ENCODE measurements at places on chromosomes 1 and 21. TPM values are rescaled to one million over a fixed set of nuclear protein-coding genes. Genes with fewer than 3 reads are reported as not detected.
A peak's percentile ranks its signal among the peaks of the same experiment; 100 is the strongest.

- H3K4me3 ChIP-seq: no peak within 1 kb of the TSS
- H3K27ac ChIP-seq: no peak within 1 kb of the TSS
- H3K36me3 ChIP-seq: no peaks in the 10 kb centered on the region
- H3K4me1 ChIP-seq: no peaks in the 10 kb centered on the region
- H3K27me3 ChIP-seq: peaks cover 9% of the 10 kb centered on the region
These were observed at the start of gene KRTAP10-10 for GRCh38 chr21:44637018-44637850. Gene KRTAP10-10 (plus strand): TSS chr21:44637356. CDS start chr21:44637418, 62 bp downstream.

DNA sequence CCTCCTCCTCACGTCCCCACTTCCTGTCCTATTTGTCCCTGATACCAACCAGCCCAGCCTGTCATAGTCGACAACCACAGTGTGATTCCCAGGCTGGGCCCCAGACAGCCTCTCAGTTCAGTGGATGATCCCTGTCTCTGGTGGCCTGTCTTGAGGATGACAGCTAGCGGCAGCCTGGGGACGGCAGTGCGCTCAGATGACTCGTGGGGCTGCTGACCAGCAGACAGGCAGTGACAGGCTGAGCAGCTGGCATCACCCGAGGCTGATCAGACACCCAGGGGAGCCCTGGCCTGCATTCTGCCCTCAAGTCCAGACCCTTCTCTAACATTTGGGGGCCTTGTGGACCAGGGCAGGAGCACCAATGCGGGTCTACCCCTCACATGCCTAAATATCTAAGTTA lies 21.0 kb downstream of the NKAIN1 start:
- H3K4me1 ChIP-seq: peaks cover 11% of the 10 kb centered on the region
- no peak overlapping the region for H3K4me3 ChIP-seq
- no peaks in the 10 kb centered on the region for H3K27me3 ChIP-seq
- H3K36me3 ChIP-seq: no peaks in the 10 kb centered on the region
- no peak overlapping the region for H3K27ac ChIP-seq
- no peak for DNase-seq

DNA sequence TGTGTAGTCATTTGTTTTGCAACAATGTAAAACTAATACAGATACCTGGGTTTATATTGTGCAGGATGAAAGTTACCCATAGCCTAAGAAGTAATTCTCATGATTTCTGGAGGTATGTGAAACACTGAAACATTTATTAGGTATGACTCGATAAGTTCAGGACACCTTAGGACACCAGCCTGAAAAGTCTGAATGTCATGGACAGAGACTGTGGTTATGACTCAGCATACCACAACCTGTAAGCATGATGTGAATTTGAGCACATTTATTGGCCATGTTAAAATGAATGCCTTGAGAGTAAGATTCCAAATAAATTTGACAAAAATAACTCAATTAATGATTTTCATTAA lies 1471.7 kb upstream of the B3GALT2 start:
- H3K27me3 ChIP-seq: no peaks in the 10 kb centered on the region
- no peaks in the 10 kb centered on the region for H3K36me3 ChIP-seq
- no peak for DNase-seq
- H3K4me3 ChIP-seq: no peak overlapping the region

FABP3 gene
- total RNA-seq: 1,225 TPM

DNA sequence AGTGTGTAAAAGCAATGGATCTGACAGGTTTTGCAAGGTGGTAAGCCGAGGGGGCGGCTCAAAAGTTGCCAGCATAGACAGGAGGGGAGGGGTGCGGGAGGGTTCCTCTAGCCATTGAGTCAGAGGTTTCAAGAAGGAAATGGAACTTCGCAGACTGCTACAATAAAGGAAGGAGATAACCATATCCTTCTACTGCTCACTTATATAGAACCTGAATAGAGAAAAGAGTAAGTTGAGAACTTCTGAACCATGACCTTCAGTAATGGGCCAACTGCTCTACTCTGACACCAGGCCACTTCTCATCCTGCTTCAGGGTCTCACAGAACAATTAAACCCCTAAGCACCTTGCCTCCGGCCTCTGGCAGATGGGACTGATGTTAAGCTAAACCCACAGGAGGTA lies 26.3 kb upstream of the BCAR3 start:
- H3K4me3 ChIP-seq: no peak overlapping the region
- H3K27ac ChIP-seq: no peak overlapping the region
- no peaks in the 10 kb centered on the region for H3K36me3 ChIP-seq

GRCh38 chr1:213201380-213202155 lies 150.5 kb downstream of the RPS6KC1 start:
- DNase-seq: peak; percentile 13
- no peaks in the 10 kb centered on the region for H3K27me3 ChIP-seq
- no peaks in the 10 kb centered on the region for H3K4me1 ChIP-seq
- H3K36me3 ChIP-seq: no peaks in the 10 kb centered on the region
- H3K4me3 ChIP-seq: no peak overlapping the region

- DNase-seq: no peak
- H3K4me3 ChIP-seq: peak overlapping the region; percentile 99
- peak overlapping the region; percentile 89 for H3K27ac ChIP-seq
- no peaks in the 10 kb centered on the region for H3K27me3 ChIP-seq
These were observed 478 bp downstream of the RIT1 start for GRCh38 chr1:155910621-155911121.

- no peak overlapping the region for H3K4me3 ChIP-seq
- no peaks in the 10 kb centered on the region for H3K36me3 ChIP-seq
- no peak overlapping the region for H3K27ac ChIP-seq
- DNase-seq: no peak
These were observed 156.6 kb downstream of the TRABD2B start for GRCh38 chr1:47840393-47841190.

GRCh38 chr1:238252033-238252802 lies 361.5 kb upstream of the ZP4 start:
- H3K4me3 ChIP-seq: no peak overlapping the region
- no peaks in the 10 kb centered on the region for H3K36me3 ChIP-seq
- H3K27me3 ChIP-seq: no peaks in the 10 kb centered on the region
- no peak overlapping the region for H3K27ac ChIP-seq

DNA sequence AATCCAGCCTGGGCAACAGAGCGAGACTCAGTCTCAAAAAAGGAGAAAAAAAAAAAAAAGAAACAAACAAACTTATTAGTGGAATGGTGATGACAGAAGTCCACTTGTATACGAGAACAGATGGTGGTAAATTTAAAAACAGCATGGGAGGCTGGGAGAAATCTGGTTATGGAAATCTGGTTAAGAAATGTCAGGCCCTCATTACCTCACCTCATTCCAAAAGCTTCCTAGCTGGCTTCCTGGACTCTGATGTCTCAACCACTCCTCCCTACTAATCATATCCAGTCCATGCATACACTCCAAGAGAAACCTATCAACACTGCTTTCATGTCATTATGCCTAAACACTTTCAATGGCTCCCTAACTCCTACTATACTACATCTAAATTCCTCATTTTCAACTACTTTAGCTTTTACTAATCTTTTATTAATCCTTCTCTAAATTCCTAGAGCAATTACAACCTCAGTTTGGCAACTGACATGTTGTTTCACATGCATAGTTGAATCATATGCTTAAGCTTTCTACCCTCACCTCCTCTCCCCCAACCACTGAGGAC lies 52.9 kb downstream of the FOXJ3 start:
- peaks cover 45% of the 10 kb centered on the region for H3K4me1 ChIP-seq
- DNase-seq: no peak
- H3K4me3 ChIP-seq: no peak overlapping the region
